ENCODE measurements at places on chromosomes 7 and 10.

DNA sequence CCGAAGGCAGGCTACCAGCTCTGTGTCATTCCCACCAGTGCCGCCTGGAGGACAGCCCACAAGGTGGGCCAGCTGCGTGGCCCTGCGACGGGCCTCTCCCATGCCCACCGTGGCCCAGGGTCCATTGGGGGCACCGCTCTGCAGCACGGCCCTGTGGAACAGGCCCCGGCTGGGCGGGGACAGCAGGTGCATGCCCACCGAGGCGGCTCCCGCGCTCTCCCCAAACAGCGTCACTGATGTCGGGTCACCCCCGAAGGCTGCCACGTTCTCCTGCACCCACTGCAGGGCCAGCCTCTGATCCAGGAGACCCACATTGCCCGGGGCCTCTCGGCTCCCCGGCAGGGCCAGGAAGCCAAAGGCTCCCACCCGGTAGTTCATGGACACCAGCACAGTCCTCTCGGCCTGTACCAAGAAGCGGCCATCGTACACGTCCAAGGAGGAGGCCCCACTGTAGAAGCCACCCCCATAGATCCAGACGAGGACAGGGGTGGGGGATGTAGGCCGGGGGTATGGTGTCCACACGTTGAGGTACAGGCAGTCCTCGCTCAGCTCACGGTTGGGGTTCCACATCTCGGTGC, 2.3 kb downstream of the ACHE start:
- no peak for DNase-seq

DNA sequence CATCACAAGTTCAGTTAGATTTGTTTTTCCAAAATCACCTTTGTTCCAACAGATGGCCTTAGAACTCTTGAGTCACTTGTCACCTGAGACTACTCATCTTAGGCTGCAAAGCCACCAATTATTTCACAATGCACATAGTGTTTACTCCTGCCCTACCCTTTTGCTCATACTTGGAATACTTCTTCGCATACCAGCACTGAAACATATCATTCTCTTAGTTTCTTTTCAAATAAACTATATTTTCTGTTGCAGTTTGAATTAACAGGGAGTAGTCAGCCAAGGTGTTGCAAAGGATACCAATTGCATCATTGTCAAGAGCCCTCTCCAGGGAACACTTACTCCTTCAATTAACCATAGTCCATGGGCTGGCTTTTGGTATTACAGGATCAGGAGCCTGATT, 71.0 kb downstream of the CASD1 start:
- no peak for DNase-seq

- DNase-seq = no peak
Observed at GRCh38 chr10:120601999-120602398, 145.0 kb downstream of the PLPP4 start.

- DNase-seq = no peak
Observed at GRCh38 chr10:123394382-123394781, 240.2 kb downstream of the BUB3 start.

- no peak for DNase-seq
Observed at GRCh38 chr7:85001495-85002345, 185.1 kb downstream of the SEMA3D start.

GRCh38 chr7:99407872-99408378, 472 bp downstream of the PDAP1 start:
- peak; percentile 35 for DNase-seq

- no peak for DNase-seq
Observed at GRCh38 chr10:118978998-118979350, 50.5 kb upstream of the NANOS1 start.

DNA sequence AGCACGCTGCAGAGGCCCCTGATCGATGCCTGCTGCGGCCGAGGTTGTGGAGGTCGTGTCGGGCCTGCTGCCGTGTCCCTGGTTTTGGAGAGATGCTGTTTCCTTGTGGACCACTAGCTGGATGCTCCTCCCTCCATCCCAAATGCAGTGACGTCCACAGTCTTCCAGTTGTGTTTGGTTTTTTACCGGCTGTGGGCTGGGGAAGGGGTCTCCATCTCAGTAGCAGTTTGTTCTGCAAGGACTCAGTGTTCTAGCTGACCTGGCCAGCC, 143.0 kb upstream of the SHH start:
- no peak for DNase-seq

GRCh38 chr10:58994226-58995057, 182.0 kb upstream of the PHYHIPL start:
- no peak for DNase-seq

DNA sequence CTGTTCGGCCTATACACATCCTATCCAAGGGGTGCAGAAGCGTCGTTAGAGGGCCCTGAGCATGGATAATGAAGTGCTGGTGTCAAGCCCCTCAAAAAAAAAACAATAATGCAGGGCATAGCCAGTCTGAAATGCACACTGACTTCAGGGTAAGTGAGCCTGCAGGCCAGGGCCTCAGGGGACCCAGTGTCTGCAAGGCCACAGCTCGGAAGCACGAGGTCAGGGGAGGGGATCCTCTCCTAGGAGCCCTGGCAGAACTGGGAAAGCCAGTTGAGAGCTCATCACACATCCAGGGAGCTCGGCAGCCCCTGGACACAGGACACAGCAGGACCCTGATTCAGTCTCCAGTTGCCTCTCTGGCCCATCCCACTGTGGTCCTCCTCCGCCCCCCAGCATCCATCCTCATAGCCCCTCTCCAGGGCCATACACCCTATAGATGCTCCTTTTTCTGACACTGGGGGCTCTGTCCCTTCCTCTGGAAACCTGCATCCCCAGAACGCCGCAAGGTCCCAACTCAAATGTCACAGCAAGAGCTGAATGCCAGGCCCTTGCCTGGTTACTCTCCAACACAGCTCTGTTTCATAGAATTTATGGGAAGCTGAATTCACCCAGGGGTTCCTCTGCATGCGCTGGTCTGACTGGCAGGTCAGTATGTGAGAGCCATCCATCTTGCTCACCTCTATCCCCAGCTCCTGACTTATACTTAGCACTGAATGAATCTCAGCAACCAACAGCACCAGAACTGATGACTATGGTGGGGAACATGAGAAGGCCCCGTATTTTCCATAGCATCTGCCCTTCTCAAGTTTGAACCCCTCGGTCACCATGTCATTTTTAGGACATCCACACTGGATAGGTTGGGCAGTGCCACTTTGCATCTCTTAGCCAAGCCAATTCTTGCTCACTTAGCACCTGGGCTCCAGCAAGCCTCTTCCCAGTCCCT, 717.0 kb upstream of the IGFBP3 start:
- DNase-seq = no peak

- peak; percentile 61 for DNase-seq
Observed at GRCh38 chr10:11165591-11166543, 148.2 kb downstream of the CELF2 start.

- DNase-seq = no peak
Observed at GRCh38 chr10:21512573-21513404, 12.7 kb downstream of the SKIDA1 start.

GRCh38 chr7:23093546-23093945, 12.0 kb upstream of the KLHL7 start:
- DNase-seq = no peak

- no peak for DNase-seq
Observed at GRCh38 chr7:134645935-134646334, 718 bp upstream of the BPGM start.

DNA sequence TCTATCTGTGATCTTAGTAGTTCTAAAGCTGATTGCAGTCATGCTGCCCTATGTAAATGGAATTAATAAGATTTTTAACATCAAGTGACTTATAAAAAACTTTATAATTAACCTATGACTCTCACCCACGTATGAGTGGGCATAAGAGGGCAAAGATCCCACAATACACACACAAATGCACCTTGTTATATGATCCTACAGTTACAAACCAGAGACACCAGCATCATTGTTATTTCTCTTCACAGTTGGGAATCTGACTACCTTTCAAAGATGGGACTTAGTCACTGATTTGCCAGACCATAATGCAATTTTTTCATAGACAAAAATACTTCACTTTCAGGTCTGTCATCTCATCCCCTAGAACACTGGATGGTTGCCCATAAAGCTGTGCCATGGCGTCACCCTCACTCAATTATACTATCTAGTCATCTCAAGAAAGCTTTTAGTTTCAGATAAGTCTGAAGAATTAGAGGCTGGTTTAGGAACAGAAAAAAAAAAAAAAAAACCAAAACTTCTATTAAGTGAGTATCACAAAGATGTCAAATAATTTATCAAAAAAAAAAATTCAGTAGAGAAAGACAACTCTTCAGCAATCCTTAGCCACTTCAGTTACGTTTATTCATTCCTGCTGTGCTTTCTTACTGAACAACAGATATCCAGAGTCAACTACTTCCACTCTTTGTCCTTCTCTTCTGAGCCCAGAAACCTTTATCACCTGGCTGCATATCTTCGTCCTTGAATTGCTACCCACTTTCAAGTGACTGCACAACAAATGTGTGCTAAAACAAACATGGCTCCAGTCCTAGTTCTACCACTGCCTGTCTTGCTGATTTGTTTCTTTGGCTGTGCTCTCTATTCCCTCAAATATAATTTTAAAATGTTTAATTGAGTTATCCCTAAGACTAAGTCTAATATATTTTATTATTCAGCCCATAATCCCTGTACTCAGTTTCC, 175.0 kb upstream of the CHRM2 start:
- DNase-seq = no peak

- DNase-seq = no peak
Observed at GRCh38 chr10:21458126-21458871, 67.2 kb downstream of the SKIDA1 start.

GRCh38 chr10:111833251-111833650, 350.3 kb downstream of the GPAM start:
- no peak for DNase-seq

- DNase-seq = no peak
Observed at GRCh38 chr7:92916770-92917224, 80.4 kb upstream of the CDK6 start.

GRCh38 chr10:4522296-4523000, 303.6 kb upstream of the AKR1E2 start:
- no peak for DNase-seq

- DNase-seq = no peak
Observed at GRCh38 chr10:132967540-132967939, 25.2 kb upstream of the CFAP46 start.

DNA sequence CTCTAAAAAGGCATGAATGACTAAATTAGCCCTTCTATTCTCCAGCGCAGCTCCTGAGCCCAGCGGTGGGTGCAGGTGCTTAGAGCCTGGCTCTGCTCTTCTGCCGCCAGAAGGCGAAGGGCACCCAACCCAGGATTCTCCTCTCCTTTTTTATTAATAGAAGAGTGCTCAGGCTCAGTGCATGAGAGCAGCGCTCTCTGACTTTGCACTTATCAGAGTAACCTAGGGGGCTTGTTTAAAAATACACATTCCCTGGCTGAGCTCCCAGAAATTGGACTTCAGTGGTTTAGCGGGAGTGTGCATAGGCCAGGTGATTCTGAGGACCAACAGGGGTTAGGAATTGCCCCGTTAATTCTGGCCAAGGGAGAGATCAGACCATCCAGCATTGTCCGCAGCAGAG, 1.7 kb upstream of the PFKP start:
- no peak for DNase-seq

- DNase-seq = no peak
Observed at GRCh38 chr10:113045147-113046055, 95.4 kb downstream of the TCF7L2 start.

- no peak for DNase-seq
Observed at GRCh38 chr7:43884209-43884608, 14.9 kb upstream of the MRPS24 start.

GRCh38 chr7:2614631-2615330, 17.0 kb upstream of the TTYH3 start:
- no peak for DNase-seq

DNA sequence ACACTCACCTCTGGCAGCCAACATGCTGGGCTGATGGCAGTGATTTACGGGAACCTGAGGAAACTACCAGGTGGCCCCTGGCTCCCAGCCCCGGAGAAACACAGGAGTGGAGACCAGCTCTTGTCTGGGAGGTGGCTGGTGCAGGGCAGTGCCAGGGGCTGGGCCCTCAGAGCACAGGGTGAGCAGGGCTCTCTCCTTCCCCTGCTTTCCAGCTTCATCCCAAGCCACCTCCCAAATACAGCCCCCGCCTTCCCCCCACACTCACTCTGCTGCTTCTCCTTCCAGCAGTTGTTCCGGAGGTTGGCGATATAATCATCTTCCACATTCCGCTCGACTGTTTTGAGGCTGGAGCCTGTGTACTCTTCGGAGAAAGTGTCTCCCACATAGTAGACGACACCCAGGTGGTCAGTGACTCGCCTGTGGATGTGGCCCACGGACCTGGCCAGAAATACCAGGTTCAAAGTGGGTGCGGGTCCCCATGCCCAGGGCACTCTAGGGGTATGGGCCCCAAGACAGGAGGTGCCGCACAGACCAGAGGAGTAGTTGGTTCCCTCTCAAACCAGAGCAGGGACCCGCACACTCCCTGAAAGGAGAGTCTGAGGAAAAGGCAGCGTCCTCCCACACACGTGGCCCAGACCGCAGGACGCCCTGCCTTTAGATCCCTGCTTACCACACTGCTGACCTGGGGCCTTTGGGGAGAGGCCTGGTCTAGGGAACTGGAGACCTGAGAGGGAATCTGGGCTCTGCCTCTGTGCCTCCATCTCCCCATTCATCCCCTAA, 18.3 kb downstream of the DNAJB12 start:
- no peak for DNase-seq

- DNase-seq = no peak
Observed at GRCh38 chr7:139737221-139738100, 40.3 kb downstream of the HIPK2 start.

DNA sequence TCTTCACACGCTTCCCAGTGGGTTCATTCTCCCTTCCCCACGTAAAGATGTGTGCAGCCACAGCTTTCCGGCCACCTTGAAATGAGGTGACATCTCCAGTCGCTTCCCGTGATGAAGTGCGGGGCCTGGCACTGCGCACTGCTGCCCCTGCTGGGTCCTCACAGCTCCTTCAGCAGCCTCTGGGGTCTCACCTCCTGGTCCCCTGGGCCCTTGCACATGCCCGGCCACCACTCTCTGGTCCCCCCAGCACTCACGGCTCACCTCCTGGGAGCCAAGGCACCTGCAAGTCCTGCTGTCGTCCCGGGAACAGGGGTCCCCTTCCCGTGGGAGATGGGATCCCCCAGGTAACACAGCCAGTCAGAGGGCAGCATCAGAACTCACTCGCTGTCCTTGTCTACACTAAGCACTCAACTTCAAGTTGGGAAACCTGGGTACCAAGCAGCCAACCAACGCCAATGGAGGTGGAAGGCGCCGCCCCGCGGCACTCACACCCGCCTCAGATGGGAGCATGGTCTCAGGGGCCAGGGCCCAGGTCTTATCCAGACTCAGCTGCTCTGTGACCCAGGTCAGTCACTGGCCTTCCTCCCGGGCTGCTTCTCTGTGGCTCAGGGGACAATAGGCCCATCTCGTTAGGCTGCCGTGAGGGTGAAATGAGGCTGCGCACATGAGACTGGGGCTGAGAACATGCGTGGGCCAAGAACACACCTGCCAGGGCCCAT, 176.2 kb downstream of the PTPRN2 start:
- no peak for DNase-seq

Measured in T-helper 9 cell (primary cell).